ENCODE measurements at places on chromosomes 2 and 18.

- no peak for DNase-seq
Observed at GRCh38 chr2:113227290-113227689, 51.4 kb downstream of the PAX8 start.

DNA sequence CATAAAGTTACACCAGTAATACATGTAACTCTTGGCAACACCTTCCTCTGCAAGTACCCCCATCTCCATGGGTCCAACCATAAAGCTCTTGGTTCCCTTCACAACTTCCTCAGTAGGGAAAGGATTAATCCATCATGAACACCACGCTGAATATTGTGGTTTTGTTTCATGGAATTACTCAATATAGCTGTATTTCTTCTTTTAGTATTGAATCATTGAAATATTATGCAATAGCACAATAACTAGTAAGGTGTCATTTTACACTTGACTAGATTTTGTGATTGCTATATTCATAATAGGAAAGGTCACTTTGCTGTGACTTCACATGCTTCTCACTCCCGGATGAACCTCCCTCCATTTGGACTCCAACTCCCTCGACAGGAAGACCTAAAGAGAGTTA, 29.7 kb upstream of the PID1 start:
- DNase-seq = no peak

DNA sequence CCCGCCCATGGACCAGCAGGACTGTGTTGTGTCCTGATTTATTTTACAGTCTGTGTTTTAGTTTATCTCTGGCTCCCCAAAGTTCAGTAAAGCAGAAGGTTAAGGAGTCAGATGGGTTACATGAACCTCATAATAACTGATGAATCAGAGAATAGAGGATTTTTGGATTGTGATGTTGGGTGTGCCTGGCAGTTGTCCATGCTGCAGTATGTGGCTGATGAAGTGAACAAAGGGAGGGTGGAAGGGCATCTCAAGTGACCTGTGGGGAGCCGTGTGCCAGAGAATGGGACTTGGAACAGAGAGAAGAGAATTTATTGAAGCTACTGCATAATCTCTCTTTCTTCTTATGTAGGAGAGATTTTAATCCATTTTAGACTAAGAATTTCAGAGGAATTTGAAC, 145.5 kb downstream of the MAP4K4 start:
- peak; percentile 53 for DNase-seq

- DNase-seq = peak; percentile 71
Observed at GRCh38 chr2:222627764-222628163, 28.1 kb downstream of the FARSB start.

DNA sequence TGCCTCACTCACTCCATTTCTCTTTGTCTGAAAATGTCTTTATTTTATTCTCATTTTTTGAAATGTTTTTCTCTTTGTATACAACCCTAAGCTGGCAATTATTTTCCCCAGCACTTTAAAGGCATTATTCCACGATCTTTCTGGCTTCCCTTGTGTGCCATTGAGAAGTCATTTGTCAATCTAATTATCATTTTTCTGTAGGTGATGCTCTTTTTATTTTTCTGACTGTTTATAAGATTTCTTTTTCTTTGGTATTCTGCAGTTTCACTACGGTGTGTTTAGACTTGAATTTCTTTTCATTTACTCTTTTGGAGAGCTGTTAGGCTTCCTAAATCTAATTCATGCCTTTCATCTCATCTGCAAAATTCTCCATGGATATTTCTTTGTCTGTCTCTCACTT, 8.1 kb downstream of the SCYGR4 start:
- no peak for DNase-seq

- DNase-seq = no peak
Observed at GRCh38 chr2:241695651-241696050, 6.2 kb upstream of the ING5 start.

DNA sequence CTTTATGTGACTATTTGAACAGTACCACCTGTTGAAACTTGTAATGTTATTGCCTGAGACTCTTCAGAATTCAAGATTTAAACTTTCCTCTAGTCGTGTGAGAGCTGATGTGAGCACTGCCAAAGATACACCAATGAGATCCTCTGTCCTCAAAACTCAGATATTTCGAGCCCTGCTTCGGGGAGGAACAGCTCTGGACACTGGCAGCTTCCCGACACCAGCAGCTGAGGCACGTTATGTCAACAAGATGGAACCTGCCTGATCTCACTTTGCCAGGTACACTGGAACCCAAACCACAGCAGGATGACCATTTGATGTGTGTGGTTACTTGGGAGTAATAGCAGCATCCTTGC, 319.9 kb upstream of the RBMS1 start:
- DNase-seq = no peak

Measured in stromal cell of bone marrow (primary cell).